ENCODE measurements at places on chromosomes 13 and 19.

GRCh38 chr13:112887557-112887991 is 81.4 kb upstream of the MCF2L start:
- no peak for DNase-seq

- DNase-seq: no peak
These were observed 10.6 kb downstream of the SLC15A1 start for GRCh38 chr13:98741741-98742435.

DNA sequence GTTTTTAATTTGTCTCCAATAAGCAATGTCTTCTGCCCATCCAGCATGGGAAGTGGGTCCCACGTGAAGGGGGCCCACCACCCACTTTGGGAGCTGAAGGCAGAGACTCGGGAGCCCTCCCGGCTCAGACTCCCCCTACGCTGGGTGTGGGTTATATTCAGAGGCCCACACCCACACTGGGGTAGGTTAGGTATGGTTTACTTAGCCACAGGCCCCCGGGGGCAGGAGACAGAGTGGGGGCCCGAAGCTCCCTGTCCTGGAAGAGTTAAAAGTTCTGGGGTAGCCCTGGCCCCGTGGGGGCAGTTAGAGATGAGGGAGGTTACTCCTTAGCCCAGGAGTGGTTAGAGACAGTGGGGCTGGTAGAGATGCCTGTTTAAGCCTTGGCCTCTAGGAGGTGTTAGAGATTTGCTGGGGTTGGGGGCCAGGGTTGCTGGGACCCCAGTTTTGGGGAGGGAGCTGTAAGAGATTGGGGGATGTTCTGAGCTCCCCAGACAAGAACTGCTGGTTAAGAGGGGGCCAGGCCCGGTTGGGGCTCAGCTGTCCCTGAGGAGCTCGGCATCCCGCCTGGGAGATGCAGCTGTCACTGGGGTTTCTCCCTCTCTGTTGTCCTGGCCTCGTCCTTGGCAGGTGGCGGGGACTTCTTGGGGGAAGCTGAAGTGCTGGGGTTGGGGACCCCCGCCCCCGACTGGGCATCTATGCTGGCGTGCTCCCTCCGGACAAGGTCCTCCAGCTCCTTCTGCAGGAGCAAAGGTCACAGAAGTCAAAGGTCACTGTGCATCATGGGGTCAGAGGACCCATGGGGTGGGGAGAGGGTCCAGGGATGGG is 712 bp upstream of the RINL start:
- DNase-seq: no peak

GRCh38 chr19:42461700-42462324 is 19.1 kb upstream of the CXCL17 start:
- no peak for DNase-seq

DNA sequence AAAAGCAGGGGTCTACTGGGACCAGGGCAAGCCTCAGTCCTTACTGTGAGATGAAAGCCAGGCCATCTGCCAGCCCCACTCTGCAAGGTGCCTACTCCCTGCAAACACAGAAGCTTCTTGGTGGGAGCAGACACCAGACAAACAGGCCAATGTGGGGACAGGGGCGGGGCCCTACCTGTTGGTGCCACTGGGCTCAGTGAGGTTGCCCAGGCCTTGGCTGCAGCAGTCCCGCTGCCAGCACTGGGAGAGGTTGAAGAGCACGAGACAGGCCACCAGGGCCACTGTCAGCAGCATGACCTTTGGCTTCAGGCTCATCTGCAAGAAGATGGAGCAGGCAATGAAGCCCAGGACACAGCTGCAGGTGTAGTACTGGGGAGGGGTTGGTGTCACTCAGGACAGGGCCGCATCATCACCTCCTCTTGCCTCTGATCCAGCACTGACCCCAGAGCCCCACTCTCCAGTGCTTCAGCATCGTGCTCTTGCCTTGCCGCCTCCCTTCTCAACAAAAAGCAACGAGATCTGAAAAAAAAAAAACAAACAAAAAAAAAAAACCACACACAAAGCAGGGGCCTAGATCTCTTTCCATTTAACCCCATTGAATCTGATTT is 72.6 kb downstream of the NBEA start:
- DNase-seq: peak; percentile 48

DNA sequence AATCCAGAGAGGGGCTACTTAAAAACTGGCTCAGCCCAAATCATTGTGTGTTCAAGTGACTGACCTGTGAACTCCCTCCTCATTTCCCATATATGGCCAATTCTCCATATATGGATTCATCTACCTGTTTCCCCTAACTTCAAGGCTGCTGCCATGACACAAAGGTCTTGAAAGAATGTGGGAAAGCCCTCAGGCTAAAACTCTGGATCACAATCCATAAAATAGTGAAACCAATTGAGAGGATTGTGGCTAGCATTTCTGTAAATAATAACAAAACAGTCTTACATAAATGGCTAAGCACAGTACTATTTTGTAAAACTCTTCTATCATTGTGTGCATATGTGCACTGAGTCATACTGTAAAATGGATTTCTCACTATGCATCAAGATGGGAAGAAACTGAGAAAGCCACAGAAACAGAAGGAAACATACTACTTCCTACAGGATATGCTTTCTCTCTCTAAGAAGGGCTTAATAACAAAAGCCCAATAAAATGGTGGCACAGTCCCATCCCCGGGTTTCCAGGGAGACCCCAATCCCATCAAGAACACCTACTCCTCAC is 80.5 kb downstream of the FOXO1 start:
- DNase-seq: no peak

DNA sequence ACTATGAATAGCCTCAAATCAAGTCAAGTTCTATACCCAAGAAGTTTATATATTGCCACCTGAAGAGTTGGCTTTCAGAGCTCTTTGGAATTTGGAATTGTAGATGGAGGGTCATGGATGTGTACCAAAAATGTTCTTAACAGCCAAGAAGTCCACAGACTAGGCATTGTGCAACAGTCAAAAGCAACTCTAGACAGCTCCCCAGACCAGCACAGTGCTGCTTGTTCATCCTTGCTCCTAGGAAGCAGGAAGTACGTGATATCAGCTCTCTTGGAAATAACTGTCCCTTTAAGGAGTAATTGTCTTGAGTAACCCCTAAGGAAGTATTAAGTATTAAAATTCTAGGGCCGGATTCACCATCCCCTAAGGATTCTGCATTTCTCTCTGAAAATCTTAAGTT is 30.7 kb upstream of the IL17D start:
- no peak for DNase-seq

GRCh38 chr19:46761418-46761831 is 15.2 kb upstream of the STRN4 start:
- DNase-seq: no peak

DNA sequence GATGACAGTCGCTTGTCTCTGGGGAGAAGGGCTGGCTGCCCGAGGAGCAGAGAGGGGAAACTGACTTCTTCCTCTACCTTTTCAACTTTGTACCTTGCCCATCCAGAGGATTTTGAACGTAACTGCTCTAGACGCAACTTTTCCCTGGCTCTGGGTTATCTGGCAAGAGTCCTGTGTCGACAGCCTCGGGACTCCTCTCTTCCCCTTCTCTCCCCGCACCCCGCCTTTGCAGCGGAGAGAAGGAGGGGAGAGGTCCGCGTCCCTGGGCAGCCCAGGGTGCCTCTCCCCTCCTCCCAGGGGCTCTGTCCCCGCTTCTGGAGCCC is 574 bp downstream of the SH3GL1 start:
- DNase-seq: no peak

DNA sequence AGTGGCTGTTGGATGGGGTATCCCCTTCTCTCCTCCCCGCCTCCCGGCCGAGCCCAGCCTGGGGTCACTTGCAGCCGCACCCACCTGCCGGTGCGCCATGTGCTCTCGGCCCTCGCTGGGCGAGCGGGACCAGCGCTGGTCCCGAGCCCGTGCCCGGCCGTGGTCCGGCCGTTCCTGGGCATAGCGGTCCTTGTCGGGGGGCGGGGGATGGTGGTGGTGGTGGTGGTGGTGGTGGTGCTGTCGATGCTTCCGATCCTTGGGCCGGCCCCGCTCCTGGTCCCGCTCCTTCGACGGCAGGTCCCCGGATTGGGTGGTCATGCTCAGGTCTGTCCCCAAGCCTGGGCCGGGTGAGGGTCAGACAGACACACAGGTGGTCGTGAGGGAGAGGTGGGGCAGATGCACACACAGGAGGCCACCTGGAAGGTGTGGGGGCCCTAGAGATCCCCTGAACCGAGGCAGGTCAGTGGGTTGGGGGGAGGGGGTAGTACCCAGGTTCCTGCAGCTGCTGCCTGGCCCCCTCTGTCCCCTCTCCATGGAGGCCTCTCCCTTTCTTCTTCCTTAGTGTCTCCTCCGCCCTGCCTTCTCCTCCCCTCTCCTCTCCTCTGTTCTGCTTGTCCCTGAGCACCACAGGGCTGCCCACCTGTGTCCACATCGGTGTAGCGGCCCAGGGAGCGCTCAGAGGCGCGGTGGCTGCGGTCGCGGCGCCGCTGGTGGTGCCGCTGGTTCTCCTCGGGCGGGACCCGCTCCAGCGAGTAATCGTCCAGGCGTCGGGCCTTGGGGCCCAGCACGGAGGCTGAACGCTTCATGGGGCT is 58.7 kb downstream of the IER2 start:
- no peak for DNase-seq

- no peak for DNase-seq
These were observed 11.3 kb downstream of the ZNF43 start for GRCh38 chr19:21824679-21825078.

GRCh38 chr19:48455908-48456562 is 661 bp downstream of the KCNJ14 start:
- no peak for DNase-seq

DNA sequence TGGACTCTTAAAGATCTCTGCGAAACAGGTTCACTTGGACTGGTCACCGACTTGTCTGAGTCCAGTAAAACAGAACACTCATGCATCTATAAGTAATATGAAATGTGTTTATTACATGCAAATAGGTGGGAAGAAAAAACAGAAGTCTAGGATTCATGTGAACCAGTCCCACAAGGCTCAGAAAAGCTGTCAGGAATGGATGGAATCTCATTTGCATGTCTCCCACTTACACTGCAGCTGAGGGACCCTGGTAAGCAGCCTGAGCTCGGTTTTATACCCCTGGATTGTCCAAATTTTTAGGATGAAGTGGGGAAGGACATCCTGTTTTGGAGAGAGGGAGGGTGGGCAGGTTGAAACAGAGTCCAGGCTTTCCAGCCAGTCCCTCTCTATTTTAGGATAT is 1545.1 kb upstream of the PCDH20 start:
- DNase-seq: no peak

DNA sequence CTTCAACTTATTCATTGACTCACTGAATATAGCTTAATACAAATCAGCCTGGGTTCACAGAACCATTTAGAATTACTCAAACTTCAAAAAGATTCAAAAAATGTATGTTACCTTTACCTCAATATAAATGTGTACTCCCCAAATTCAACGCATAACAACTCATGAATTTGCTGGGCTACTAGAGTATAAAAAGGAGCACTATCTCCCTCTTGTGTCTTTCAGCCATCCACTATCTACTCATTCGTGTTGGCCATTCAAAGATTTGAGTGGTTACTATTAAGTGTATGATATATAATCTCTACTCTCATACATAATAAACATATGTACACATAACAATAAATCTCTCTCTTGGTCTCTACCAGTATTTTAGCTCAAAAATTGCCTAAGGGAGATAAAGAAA is 20.3 kb downstream of the INTS6 start:
- no peak for DNase-seq

- DNase-seq: peak; percentile 64
These were observed 240.3 kb downstream of the LMO7 start for GRCh38 chr13:75876142-75877050.

GRCh38 chr19:33780251-33780650 is 16.4 kb upstream of the KCTD15 start:
- DNase-seq: no peak

DNA sequence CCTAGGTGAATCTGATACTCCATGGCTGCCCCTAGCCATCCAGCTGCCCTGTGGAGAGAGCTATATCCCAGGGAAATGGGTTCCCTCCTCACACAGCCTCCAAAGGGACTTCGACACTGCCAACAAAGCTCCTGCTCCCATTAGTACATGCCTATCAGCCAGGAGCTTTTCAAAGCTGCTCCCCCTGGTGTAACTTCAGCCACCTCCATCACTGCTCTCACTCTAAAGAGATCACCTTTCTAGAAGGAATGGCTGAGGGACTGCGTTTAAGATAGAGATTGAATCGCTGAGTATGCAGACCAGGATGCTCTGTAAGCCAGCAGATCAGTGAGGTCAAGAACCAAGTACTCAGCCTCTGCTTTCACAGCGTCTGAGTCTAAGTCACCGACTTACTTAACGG is 213.7 kb downstream of the NALCN start:
- DNase-seq: no peak

DNA sequence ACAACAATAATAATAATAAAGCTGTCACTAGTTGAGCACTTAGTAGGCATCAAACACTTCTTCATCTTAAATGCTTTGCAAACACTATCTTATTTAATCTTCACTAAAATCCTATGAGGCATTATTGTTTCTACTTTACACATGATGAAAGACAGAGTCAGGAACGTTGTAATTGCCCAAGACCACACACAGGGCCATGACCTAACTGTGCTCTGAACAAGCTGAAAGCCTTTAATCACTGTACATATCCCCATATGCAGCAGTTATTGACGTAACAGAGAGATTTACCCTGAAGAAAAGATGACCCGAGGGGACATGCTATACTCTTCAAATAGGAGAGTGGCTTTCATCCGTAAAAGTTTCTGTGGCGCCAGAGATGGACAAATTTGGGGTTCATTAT is 53.0 kb downstream of the SACS start:
- DNase-seq: no peak

GRCh38 chr19:3323026-3323425 is 43.4 kb upstream of the NFIC start:
- no peak for DNase-seq

DNA sequence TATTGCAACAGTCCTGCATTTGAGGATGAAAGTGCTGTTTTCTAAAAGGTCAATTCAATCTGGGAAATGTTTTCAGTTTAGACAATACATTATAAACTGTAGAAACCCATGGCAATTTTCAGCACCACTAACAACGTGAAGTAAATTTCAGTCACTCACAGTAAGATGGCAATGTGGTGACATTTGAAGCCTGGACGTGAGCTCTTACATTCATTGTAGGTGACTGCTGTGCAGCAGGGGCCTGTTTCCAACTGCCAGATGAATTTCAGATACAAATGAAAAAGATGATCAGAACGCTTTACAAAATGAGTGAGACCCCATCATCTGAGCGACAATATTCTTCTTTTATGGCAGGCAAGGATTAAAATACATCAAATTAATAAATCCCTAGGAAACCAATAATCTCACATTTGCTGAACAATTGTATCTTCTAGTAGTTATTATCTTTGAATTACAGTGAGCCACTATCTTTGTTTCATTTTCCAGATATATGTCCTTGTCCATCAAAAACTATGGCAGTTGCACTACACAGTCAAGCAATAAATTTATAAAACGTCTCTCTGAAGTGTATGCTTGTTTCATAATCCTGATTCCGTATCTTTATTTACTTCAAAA is 1816.8 kb downstream of the OLFM4 start:
- no peak for DNase-seq

DNA sequence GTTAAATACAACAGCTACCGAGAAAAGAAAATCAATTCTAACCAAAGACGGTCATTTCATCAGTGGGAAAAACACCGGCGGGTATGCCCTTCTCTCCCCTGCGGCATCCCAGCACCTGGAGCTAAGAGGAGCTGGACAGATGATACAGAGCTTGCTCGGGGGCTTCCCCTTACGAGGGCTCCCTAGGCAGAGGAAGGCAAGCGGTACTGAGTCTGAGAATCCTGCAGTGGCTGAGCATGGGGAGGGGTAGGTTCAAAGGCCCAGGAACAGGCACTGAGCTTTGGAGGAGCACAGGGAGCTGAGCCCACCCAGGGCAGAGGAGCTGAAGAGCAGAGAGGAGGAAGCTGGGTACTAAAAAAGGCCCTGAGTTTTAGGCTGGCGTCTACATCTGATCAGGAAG is 12.7 kb downstream of the STK24 start:
- DNase-seq: no peak
